ENCODE measurements at places on chromosomes 4 and X.

DNA sequence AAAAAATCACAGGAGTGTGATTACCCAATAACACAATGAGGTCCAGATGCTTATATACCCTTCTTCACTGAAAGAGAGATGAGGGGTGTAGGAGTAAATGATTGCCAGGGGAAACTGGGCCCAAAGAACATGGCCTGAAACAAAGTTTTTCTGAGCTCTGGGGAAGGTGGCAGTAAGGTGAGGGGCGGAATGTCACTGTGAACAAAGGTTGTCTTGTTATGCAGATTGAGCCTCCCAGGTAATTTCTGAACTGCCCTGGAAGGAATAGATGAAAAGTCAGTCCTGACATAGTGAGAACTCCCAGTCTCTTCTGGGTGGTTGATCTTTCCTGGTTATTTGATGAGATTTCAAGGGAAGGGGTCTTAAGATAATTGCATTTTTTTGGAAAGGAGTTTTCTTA, 2.5 kb upstream of the TMEM47 start:
- DNase-seq = no peak

GRCh38 chrX:78514852-78515251, 144.3 kb downstream of the RTL3 start:
- no peak for DNase-seq

DNA sequence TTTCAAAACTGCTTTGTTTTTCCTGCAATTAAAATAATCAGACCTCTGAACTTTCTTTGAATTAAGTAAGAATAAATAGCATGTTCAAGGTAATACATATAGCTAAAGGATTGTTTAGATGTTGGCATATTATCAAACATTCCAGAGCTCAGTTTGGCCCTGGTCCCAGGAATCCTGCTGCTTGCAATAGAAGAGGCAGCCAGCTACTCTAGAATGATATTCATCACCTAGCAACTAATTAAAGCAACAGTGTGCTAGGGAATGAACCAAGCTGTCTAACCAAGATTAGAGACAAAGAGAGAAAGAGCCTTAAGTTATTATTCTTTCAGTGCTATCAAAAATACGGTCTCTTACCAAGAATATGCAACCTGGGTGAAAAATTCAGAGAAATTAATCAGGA, 460.9 kb downstream of the GABRG1 start:
- DNase-seq = no peak

DNA sequence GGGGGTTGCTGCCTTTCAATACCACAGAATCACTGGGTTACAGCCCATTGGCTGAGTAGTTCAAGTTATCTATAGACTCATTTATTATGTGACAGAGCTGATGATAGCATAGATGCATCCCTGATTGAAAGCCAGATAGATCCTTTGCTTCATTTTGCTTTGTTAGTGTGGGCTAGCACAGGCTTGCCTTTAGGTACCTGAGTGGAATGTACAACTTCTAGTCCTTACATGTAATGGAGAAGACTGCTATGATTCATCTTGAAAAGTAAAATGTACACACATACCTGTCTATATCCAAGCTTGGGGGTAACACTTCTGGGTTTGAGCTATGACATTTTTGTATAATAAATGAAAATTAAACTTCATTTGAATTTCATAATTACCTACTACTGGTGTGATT, 226.0 kb upstream of the FTHL17 start:
- no peak for DNase-seq

DNA sequence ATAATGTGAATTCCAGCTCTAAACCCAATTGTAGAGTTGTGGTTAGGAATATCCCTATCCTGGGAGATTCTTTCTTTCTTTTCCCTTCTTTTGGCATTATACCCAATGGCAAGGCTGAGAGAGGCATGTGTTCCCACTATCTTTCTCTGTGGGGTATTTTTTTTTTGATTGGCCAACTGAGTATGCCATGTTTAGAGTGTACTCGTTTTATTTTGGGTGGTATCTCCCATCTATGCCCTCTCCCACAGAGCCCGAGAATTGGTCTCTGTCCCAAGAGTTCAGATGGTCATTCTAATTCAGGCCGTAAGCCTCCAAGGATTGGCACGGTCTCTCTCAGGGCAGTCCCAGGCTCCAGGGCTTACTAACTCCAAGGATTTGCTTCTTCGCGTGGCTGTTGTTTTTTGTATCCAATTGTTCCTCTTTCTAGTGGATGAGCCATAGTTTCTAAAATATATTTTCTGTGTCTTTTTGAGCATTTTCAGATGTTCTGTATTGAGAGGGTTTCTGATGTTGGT, 198.8 kb downstream of the SLC4A4 start:
- DNase-seq = no peak

All from AG20443 (cell line).